ENCODE measurements at places on chromosomes 12 and 14.

DNA sequence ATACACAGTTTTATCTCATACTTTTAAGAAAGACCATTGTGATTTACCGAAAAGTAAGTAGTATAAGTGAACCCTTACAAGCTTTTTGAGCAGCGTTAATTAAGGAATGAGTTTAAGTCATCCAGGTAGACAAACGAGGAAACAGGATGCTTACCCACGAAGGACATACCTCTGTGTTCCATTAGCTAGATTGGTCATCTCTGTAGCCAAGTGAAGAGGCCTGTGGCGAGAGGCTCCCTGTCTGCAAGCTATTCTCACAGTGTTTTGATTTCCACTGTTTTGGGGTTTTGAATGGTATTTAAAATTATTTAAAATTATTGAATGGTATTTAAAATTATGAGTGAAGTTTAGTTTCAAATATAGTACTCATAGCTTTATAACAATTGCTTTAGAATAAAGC lies 342.1 kb upstream of the RGS6 start:
- DNase-seq: no peak

GRCh38 chr12:26406813-26407212 lies 211.4 kb downstream of the SSPN start:
- DNase-seq: no peak

- DNase-seq: peak; percentile 16
Measured at GRCh38 chr12:57240926-57241401, 10.0 kb downstream of the STAC3 start.

GRCh38 chr12:65624554-65625086 lies 199.7 kb upstream of the HMGA2 start:
- no peak for DNase-seq

GRCh38 chr12:3815094-3815766 lies 58.0 kb downstream of the PARP11 start:
- DNase-seq: no peak

GRCh38 chr12:77724367-77724957 lies 106.2 kb upstream of the NAV3 start:
- DNase-seq: peak; percentile 70

DNA sequence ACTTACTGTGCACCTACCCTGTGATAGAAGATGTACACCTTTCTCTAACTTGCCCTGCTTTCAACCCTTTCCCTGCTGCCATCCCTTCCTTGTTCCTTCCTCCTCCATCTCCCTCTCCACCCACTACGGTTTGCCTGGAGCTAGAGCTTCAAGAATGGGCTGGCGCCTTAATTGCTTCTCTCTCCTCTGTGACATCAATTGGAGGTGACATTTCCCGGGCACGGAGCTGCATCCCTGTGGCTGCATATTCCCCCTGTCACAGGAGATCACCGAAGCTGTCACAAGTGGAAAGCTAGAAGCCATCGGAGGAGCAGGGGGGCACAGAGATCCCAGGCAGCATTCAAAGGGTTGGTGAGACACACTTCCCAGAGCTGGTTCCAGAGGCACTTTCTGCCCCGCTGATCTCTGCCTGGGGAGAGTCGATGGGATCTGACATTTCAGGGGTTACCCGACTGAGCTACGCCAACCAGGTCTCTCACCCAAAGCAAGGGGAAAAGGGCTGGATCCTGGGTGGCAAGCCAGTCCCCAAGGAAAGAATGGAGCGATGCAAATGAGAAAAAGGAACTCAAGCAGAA lies 604.9 kb downstream of the MED13L start:
- no peak for DNase-seq

DNA sequence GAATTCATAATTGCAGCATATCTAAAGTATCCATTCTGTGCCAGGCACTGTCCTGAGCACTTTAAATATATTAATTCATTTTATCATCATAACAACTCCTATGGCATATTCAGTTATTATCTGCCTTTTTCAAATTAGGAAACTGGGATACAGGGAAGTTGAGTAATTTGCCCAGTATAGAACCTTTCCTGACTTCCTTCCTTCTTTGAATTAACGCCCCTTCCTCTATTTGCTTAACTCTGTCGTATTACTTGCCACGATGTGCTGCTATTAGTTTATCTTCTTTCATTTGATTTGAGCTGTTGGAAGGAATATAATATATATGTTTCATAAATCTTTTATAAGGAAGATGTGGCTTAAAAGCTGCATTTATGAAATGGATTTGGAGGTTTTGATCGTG lies 25.4 kb upstream of the FAM177A1 start:
- no peak for DNase-seq

DNA sequence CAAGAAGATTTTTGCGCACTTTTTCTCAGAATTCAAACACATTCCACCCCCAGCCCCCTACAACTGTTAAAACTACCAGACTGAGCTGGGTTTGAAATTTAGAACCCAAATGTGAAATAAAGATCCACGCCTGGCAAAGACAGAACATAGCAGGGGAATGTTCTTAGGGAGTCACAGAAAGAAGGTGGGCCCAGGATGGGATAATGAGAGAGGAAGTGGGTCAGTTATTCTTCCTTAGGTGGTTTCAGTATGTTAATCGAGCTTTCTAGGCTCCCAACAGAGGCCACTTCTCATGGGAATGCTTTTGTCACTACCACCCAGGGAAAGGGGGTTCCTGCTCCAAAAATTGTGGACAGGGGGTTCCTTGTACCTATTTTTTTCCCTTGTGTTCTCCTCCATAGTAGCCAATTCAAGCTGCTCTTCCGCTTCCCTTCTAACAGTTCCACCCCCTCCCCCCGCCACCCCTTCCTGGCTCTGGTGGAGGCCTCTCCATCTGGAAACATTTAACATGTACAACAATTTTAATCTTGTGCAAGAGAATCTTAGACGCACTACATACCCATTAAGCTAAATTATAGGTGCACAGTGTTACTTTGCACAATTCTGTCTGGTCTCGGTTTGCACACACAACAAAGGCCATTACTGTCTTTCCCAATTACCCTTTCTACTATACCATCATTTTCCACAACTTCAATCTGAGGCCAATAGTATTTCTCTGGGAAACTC lies 218.1 kb downstream of the MON2 start:
- DNase-seq: no peak

DNA sequence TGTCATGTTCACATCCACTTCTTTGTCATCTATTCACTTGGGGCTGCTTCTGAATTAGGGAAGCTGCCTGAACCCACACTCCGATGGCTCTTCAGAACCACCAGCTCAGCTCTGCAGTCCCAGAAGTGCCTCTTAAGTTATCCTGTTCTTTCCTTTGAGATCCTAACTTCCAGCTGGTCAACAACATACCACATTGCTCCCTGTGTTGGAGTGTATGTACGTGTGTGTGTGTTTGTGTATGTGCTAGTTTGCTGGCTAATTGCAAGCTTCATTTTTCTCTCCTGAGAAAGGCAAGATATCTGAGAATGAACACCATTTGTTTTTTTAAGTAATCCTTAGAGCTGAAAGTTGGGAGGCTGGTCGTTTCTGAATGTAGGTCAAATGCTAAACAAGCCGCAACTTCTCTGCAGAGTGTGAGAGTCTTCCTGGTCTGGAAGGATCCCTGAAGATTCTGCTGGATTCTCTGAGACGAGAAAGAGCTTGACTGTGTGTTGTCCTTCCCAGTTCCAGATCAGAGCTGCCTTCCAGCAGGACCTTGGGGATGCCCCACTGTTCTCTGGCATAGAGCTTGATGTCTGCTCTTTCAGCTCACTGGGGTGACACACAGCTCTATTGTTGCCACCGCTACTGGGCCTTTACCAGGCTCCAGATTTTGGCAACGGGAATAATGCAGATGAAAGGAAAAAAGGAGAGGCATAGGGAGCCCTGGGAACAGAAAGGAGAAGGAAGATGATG lies 839 bp downstream of the GSG1 start:
- no peak for DNase-seq

DNA sequence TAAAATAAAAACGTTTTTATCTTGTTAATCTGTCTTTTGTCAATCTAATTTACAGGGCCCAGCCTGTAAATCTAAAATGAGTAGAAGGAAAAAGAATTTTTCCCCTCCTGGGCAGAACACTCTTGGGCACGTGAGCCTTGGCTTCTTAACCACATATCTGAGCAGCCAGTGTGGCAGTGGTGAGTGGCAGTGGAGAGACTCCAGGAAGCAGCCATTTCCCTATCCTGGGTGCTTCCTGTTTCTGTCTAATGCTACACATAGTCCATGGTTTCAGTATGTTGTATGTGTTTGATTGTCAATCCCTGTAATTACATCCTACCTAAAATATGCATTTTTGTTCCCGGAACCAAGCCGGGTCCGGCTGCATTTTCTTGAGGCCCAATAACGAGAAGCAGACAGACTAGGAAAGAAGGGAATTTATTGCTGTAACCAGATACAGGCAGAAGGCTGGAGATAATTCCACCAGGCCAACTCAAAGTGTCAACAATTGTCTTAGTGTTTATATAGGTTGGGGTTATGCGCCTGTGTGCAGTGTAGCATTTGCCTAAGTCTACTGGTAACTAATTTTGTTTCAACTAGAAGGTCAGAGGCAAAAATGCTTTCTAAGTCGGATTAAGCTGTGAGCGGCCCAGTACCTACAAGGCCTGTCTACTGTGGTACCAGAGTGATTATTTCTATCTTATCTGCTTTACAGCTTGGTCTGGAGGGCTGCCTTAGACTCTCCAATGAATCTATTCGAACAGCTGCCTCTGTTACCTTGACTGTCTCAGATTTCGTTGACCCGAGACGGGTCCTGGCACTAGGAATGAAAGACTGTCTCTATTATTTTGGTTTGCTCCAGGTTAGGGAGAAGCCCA lies 82.4 kb upstream of the RESF1 start:
- no peak for DNase-seq

DNA sequence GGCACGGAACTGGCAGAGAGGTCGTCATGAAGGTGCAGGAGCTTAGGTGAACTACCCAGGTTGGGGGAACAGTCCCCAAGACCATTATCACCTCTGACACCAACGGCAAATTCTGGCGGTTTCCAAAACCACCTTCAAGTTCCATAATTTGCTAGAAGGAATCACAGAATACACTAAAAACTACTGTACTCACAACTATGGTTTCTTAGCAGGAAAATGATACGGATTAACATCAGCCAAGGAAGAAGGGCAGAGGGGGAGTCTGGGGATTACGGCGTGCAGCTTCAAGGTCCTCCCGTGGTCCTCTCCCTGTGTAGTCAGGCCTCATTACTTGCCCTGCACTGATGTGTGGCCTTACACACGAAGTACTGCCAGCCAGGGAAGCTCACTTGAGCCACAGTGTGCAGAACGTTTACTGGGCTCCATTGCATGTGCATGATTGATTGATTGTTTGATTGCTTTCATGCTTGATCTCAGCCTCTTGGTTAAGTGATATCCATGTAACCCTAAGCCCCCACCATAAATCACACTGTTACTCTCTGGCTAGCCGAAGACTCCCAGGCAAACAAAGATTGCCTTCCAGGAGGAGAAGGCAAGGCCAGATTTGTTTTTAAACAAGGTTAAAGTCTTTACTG lies 837 bp upstream of the STX2 start:
- DNase-seq: no peak

DNA sequence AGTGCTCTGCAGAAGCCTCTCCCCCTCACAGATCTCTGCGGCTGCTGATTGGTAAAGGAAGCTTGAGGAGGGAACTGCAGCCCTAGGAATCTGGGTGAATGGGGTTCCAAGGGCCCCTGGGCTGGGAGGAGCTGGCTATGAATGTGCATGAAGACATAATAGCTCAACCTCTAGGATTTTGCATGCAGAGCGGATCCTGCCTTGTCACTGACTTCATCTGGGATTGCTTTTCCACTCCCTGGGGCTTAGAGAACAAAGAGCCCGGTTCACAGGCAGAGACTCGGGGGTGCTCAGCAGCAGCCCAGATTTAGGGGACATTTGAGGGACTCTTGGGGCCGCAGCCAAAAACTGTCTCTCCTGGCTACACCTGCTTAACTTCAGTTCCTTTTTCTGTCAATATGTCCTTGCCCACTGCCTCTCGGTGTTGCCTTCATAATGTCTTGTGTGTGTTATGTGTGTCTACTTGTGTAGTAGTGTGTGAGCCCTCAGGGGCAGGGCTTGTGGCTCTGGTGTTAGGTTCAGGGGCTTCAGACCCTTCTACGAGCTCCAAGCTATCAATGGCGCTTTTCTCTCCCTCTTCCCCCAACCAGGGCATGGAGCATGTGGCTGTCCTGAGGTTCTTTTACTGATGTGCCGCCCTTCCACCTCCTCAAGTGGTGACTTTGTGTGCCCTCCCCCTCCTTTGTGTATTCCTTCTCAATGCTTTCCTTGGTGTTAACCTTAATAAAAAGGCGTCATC lies 1.9 kb downstream of the CCDC184 start:
- DNase-seq: no peak

DNA sequence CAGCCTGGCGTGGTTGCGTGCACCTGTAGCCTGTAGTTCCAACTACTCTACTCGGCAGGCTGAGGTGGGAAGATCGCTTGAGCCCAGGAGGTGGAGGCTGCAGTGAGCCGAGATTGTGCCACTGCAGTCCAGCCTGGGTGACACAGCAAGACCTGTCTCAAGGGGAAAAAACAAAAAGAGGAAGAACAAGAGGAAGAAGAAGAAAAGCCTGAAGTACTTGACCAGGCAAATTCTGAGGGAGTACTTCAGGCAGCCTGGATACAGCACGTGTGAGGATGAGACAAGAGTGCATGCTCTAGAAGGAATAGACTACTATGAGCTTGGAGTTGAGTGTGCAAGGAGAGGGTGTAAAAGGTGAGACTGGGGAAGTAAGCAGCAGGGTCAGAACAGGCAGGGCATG lies 1.8 kb downstream of the GDF3 start:
- DNase-seq: no peak

DNA sequence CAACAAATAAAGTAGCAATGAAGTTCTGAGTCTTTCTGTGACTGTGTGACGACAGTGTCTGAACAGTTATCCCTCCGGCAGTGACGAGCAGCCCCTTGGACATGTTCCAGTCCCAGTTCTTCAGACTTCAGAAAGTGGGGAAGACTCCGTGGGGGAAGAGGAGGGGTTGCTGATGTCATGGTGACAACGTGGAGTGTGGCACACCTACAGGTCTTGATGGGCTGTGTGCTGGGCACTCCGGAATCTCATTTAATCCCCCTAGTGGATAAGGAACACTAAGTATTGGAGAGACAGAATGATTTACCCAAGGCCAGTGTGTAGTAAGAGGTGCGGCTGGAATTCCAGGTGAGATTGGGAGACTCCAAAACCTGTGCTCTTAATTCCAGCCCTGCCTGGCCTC lies 280.2 kb downstream of the CACNA1C start:
- no peak for DNase-seq

GRCh38 chr12:66301944-66302826 lies at the start of gene HELB:
Gene HELB, plus strand, starts transcription at chr12:66302493. Its CDS starts 111 bp downstream, at chr12:66302604.
- peak; percentile 96 for DNase-seq

- DNase-seq: no peak
Measured at GRCh38 chr12:117085318-117085947, 13.8 kb downstream of the TESC start.
